ENCODE measurements at places on chromosomes 12 and 14.
A peak's percentile ranks its signal among the peaks of the same experiment; 100 is the strongest.

DNA sequence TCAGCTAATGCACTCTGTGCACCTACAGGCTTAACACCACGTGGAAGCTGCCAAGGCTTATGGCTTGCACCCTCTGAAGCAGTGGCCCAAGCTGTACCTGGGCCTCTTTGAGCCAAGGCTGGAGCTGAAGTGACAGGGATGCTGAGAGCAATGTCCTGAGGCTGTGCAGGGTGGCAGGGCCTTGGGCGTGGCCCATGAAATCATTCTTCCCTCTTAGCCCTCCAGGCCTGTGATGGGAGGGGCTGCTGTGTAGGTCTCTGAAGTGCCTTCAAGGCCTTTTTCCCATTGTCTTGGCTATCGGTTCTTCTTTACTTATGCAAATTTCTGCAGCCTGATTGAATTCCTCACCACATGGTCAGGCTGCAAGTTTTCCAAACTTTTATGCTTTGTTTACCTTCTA is 47.4 kb upstream of the TMTC1 start:
- no peak for DNase-seq

DNA sequence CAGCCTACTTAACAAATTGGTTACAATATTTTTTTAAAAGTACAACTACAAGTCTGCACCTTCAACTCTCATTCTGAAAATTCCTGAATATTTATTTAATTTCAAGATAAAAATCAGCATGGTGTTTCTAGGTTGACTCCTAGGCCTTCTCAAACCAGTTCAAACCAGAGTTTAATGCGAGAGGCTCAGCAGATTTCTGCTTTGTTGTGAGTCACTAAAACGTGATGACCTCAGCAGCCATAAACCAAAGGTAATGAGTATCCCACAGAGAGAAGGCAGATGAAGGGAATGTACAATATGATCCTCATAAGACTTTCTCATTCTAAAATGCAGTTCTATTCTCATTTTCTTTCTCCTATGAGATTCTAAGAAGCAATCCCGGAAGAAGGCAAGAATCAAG is 1.5 kb downstream of the PRDM4 start:
- peak; percentile 65 for DNase-seq

GRCh38 chr12:130983328-130984017 is 29.8 kb downstream of the ADGRD1 start:
- DNase-seq: no peak

DNA sequence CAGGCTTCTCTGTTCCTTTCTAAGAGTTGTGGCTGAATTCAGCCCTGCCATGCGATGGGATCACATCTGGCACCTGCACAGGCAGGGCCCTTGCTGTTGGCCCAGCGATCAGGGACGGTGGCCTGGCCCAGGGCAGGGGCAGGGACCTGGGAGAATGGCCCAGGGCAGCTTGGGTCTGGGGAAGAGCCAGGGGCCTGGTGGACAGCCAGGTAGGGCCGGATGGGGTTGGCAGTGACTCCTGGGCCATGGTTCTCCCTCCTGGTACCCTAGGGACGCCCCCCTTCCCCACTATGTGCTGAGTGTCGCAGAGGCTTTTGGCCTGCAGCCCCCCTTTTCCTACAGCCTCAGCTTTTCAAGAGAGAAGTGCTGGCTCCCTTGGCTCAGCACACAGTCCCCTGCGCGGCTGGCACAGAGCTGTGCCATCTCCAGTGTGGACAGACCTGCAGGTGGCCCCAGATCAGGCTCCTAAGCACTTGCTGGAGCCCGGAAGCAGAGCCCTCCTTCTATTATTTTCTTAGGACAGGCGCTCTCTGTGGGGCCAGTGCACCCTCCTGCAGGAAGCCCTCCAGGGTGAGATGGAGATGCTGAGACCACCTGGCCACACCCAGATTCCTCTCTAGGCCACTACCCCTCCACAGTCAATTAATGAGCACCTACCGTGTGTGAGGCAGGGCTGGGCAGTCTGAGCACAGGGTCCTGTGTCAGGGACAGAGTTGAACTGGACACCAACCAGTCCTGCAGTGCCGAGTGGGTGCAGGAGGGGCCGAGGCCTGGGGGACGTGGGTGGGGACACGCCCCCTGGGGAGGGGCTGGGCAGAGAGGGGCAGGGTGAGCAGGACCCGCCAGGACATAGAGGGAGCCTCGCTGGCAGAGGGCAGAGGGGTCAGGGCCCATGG is 267.6 kb downstream of the ADGRD1 start:
- DNase-seq: no peak

GRCh38 chr12:54016478-54016964 is 7.7 kb downstream of the HOXC8 start:
- DNase-seq: no peak

DNA sequence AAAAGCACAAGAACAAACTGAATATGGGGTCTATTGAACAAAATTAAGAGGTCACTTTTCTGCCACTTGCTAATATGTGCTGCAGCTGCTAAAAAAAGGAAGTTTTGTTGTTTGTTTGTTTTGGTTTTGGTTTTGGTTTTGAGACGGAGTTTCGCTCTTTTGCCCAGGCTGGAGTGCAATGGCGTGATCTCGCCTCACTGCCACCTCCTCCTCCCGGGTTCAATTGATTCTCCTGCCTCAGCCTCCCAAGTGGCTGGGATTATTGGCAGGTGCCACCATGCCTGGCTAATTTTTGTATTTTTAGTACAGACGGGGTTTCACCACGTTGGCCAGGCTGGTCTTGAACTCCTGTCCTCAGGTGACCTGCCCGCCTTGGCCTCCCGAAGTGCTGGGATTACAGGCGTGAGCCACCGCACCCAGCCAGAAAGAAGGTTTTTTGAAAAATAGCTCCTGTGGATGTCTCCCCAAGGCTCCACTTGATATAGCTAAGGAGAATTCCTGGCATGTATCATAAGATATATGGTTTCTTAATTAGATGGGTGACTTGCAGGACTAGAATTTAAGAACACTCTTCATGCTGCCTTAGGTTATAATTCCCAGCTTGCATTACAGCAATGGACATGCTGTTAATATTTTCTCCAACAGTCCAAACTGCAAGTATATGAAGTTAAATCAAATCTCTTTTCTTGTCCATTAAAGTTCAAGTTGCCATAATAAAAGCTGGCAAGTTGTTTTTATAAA is 237.6 kb upstream of the AMIGO2 start:
- DNase-seq: no peak

DNA sequence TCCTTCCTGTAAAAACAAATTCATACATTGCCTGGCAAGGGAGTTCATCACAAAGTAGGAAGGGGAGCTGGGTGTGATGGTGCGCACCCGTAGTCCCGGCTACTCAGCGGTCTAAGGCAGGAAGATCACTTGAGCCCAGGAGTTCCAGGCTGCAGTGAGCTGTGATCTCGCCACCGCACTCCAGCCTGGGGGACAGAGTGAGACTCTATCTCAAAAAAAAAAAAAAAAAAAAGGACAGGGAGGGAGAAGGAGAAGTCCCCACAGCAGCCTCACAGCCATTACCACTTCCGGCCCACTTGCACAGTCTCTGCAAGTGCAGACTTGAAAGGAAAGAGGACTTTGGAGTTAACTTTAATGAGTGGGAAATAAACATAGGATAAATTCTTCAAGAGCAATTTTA is 121.0 kb downstream of the FBXL14 start:
- no peak for DNase-seq

- no peak for DNase-seq
Measured at GRCh38 chr14:94403312-94403932, 15.0 kb upstream of the SERPINA1 start.

- DNase-seq: no peak
Measured at GRCh38 chr12:62720661-62721330, 214.2 kb downstream of the PPM1H start.

GRCh38 chr14:72783741-72784140 is 110.2 kb downstream of the DPF3 start:
- DNase-seq: no peak

DNA sequence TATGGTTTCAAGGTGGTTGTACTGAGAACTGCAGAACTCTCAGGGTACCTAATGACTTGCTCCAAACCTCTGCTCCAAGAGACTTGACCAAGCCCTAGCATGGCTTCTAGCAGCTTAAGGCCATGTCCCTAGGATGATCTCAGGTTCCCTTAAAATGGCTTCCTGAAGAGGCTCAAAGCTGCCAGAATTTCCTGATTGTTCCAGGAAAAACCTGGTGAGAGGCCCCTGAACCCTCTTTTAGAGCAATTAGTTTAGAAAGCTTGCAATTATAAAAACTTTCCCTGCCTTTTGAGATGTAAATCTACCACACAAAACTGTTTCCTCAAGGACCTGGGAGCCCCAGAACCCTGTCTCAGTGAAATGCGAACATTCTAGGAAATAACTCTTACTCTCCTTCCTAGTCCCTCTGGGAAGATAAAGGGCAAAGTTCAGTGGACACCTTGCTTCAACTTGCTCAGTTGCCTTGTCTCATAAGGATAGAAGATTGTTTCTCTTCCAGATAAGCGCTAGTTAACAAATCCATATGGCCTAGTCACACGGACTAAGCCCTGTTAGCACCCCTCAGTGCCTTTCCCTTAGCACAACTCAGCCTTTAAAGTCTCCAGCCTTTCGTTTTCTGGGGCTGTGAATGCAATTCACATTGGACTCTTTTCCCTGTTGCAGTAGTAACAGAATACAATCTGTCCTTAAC is 2.5 kb downstream of the CMAS start:
- DNase-seq: no peak

DNA sequence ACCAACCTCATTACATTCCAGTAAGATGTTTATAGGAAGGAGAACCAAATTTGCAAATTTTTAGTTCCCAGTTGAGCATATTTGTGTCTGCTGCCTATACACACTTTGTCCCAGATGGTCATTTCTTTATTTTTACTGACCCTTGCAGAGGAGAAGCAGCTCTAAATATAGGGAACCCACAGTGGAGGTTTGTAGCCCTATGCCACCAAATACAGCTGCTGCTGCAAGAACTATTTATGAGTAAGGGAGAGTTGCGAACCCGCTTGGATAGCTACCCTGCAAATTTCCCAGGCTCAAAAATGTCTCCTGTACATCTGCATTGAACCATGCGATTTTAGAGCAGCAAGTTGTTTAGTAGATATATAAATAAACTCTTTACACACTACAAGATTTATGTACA is 48.2 kb downstream of the NAV3 start:
- DNase-seq: no peak

DNA sequence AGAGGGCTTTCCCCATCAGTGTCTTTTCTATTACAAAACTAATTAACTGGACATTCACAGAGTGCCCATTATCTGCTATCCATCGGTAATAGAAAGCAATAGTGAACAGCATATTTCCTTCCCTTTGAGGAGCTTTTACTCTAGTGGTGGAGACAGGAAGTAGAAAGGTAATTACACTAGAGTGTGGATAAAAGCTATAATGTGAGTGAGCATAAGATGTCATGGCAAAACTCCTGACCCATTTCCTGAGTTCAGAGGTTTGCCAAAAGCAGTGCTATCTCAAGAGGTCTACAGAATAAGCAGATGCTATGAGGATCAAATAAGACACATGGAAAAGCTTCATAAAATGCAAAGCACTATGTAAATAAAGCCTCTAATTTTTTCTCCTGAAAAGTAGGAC is 24.0 kb downstream of the TIMELESS start:
- DNase-seq: no peak

DNA sequence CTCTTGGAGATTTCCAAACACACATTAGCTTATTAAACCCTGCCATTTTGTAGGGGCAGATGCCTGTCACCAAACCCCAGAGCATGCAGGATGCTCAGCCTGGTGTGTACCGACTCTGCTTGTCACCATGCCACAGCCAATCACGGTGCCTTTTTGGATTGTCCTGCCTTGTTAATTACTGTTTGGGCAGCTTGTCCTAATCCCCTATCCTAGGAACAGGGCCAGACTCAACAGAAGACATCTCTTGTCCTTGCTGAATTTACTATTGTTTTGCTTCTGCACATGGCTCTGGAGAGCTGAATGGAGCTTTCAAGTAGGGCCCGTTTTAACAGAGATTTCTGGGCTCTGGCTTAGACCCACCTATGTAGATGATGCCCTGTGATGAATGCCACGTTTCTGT is 388.5 kb downstream of the AACS start:
- DNase-seq: no peak

DNA sequence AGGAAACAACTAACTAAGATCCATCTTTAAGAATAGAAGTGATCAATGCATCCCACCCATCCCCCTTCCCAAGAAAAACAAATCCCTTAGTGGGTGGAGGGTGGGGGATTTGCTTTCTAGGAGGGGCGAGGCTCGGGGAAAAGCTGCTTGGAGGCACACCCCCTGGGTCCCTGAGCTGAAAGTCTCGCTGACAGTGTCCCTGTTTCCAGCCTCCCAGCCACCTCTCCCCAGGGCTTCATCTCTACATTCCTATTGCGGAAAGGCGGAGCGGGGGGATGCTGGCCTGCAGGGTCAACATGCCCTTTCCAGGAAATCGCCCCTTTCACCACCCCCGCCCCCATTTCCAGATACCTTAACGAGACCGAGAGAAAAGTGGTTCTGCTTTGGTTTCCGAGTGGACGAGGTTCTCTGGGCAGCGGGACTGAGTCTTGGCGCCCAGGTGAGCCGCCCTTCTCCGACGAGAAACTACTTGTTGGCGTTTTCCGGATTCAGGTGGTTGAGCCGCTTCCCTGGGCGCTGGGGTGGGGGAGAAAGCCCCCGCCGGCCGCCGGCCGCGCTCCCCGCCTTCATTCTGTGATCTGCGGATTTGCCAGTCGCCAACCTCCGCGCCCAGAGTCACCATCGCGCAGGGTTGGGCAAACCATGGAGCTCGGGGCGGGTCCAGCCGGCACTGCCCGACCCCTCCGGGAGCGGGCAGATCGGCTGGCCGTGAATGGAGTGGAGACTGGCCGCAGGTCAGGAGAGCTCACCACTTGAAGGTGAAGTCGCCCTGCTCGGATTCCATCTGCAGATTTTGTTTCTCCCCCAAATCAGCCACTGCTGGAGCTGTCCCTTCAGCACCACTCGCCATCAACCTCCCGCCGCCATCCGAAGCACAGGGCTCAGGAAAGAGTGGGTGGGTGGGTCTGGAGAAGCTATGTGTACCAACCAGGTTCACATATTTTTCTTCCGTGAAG is 505 bp downstream of the KCNC2 start:
- no peak for DNase-seq

GRCh38 chr12:91804533-91804932 is 341.1 kb downstream of the BTG1 start:
- no peak for DNase-seq

- no peak for DNase-seq
Measured at GRCh38 chr14:55851961-55852360, 266.2 kb upstream of the PELI2 start.

- DNase-seq: no peak
Measured at GRCh38 chr14:60651796-60652673, 2.8 kb upstream of the SIX1 start.

GRCh38 chr12:3420693-3421092 is 70.3 kb upstream of the PRMT8 start:
- no peak for DNase-seq

DNA sequence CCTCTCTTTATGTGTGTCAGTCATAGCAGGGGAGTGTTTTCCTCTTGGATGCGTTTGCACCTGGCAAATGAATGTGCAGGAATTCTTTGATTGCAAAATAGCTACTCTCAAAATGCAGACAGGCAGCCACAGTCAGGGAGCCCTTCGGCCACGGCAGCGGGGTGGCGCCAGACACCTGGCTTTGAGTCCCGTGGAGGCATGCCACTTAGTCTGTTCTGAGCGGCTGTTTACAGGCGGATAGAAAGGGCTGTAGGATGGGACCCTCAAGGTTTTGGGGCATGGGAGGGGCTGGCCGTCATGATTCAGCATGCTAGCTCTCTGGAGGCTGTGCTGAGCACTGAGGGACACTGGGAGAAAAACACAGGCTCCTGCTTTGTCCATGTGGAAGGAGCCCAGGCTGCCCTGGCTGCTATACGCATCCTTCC is 117.1 kb downstream of the SLC25A47 start:
- no peak for DNase-seq

Measured in epithelial cell of prostate (primary cell).